Pulmonary artery endothelial cell (primary cell): ENCODE measurements at places on chromosomes 5 and 9.

- peak; percentile 24 for DNase-seq
Observed at GRCh38 chr9:12884736-12885395, 110.0 kb downstream of the LURAP1L start.

- no peak for DNase-seq
Observed at GRCh38 chr9:106528158-106528557, 334.8 kb upstream of the ZNF462 start.

DNA sequence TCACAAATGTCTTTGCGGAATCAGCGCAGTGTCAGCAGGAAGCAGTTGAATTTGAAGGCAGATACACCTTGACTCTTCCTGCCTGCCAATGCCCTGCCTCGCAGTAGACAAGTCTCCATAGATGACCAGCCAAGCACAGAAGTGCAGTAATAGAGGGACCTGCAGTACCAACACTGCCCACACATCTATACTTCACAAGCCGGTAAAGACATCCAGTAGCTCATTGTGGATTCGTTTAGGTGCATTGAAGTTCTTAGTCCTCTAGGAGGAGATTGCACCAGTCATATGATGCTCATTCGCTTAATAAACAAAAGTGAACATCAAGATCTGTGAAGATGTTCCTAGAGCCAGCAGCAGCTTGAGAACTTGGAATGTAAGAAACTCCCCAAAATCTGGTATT is 7.1 kb upstream of the IFNA2 start:
- DNase-seq: no peak

DNA sequence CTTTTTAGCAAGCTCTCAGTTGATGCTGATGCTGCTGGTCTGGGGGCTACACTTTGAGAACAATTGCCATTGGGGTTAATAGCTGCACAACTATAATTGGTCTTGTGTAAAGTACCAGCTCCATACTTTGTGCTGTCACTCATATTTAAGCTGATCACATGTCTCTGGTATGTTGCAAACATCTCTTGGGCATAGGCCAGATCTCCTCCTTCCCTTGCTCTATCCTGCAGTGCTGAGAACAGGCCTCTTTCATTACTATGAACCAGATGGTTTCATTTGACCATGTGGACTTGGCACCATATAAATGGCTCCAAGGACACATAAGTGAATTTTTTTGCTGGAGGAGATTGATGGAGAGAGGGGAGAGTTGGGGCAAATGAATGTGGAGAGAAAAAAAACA is 48.4 kb downstream of the DMRT2 start:
- DNase-seq: no peak

GRCh38 chr9:129885018-129885669 is 49.9 kb downstream of the USP20 start:
- no peak for DNase-seq

GRCh38 chr9:115349542-115349941 is 231.6 kb upstream of the TNC start:
- no peak for DNase-seq

DNA sequence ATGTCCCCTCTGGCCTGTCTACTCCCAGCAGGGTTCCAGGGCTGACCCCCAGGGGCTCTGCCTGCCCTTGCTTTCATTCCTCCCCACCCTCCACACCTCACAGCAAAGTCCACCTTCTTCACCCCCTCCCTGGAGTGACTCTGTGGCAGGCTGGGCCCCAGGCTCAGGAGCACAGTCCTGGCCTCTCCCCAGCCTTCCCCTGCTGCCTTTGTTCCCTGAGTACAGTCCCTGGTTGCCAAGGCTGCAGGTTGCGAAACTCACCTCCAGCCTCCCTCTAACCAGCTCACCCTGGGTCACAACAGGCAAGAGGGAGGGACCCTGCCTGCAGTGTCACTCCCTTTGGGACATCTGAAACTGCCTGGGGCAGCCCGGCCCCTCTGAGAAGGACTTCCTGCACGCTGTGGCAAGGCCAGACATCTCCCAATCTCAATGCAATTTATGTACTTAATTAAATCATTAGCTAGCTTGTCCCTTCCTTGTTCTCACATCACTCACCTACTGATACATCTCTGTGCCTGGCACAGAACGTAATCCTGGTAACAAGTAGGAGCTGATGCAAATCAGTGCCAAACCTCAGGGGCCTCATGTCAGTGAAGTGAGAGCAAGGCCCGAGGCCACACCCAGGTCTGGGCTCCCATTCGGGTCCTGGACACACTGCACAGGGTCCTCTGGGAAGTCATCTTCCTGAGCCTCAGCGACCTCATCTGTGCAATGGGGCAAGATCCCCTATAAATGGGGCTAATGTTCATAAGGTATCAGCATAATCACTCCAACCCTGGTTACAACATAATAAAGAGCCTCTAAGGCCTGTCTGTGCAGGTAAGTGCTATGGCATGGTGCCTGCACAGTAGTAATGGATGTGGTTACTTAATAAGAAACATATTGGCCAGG is 27.3 kb upstream of the TRIM14 start:
- DNase-seq: no peak

- no peak for DNase-seq
Observed at GRCh38 chr9:95515272-95516113, 1.3 kb downstream of the PTCH1 start.

GRCh38 chr5:8247049-8247899 is 378.3 kb downstream of the MTRR start:
- DNase-seq: no peak

- DNase-seq: no peak
Observed at GRCh38 chr9:76573905-76574760, 115.2 kb downstream of the GCNT1 start.

DNA sequence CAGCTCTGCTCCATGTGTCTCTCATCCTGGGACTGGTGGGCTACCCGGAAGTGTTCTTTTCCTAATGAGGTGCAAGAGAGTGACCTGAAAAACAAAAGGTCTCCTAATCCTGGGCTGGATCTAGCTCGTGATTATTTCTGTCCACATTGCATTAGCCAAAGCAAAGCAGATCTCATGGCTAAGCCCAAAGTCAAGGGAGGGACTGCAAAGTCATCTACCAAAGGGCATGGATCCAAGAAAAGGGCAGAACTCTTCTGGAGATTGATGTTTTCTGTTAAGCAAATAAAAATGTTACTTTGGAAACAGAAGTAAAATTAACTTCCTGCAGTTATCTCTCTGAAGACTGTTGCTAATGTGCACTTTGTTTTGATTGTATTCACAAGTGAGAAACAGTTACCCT is 225.2 kb downstream of the CFAP90 start:
- DNase-seq: no peak

- peak; percentile 3 for DNase-seq
Observed at GRCh38 chr9:100324594-100325200, 28.0 kb downstream of the TEX10 start.

- DNase-seq: no peak
Observed at GRCh38 chr5:113266913-113267227, 167.9 kb downstream of the TSSK1B start.

DNA sequence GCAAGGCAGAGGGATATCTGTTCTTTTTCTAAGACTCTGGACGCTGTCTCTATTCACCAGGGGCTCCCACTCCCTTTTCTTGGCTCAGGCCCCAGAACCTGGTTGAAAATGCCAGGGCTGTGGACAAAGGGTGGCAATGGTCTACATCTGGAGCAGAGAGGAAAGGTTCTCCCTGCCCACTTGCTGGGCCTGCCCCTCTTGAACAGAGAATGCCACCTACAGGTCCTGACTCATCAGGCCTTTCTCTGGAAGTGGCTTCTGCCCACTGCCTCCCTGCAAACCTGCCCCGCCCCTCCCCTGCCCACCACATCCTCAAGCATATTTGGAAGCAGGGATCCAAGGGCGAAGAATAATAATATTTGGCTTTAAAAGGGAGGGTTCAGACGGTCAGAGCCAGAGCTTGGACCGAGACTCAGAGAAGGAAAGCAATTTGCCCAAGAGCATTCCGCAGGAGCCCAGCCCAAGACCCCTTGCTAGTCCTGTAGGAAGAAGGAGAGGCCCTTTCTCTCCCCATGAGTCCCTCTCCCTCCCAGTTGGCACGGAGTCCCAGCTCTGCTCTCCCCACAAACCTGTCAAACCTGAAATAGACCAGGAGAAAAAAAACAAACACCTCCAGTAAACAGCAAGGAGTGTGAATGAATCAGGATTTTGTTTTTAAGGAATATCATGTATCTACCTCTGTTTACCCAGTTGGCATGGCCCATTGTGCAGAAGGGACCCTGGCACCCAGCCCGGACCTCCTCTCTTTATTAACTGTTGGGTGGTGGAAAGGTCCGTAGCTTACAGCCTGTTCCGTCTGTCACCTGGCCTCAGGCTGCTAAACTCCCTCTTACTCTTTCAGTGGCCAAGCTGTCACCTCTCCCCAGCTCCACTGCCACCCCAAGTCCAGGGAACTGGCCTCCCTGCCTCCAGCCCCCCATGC is 37.7 kb upstream of the STXBP1 start:
- no peak for DNase-seq

- DNase-seq: no peak
Observed at GRCh38 chr5:32042551-32042961, 131.6 kb downstream of the GOLPH3 start.

- no peak for DNase-seq
Observed at GRCh38 chr9:113888976-113889375, 12.9 kb downstream of the ZNF618 start.

DNA sequence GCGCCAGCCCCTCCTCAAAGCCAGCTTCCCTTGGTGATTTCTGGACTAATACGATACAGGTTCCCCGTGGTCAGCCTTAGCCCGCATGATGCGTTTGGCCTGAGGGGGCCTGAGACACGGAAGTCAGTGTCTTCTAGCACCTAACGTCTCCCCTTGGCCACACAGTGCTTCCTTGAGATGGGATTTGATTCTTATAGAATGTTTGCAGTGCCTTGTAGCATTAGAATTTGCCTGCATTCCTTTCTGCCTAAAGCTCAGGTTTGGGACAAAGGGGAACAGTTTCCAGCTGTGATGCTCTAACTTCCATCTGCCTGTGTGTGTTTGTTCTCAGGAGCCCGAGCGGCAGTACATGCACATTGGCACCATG is 34.4 kb downstream of the CFAP90 start:
- no peak for DNase-seq

DNA sequence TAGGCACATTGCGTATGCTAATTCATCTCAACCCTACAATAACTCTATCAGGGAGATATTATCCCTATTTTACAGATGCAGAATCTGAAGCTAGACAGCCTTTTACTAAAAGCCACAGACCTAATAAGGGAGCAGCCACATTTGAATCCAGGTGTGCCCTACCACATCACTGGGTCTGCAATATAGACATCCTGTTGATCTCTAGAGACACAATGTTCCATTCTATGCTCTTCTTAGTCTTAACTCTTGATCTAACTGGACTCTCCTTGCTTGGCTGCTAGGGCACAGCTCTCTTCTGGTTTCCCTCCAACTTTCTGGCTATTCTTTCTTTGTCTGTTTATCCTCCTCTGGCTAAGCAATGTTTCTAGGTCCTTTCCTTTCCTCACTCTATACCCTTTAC is 1.4 kb upstream of the SPATA6L start:
- no peak for DNase-seq

DNA sequence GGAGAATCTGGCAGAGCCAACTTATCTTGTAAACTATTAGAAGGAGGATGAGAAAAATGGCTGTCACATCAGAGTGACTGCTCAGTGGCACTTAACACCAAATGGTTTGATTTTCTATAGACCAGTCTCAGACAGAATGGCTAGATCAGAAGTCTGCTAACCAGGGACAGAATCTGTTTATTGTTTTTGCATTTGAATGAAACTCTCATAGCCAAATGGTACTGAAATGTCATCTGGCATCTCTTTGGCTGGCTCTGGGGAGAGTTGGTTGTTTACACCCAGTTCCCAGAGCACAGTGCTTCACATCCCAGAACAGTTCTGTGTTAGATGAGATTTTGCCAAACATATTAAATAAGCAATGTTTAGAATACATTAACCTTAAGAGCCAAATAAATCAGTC is 106.6 kb upstream of the HMHB1 start:
- DNase-seq: no peak

DNA sequence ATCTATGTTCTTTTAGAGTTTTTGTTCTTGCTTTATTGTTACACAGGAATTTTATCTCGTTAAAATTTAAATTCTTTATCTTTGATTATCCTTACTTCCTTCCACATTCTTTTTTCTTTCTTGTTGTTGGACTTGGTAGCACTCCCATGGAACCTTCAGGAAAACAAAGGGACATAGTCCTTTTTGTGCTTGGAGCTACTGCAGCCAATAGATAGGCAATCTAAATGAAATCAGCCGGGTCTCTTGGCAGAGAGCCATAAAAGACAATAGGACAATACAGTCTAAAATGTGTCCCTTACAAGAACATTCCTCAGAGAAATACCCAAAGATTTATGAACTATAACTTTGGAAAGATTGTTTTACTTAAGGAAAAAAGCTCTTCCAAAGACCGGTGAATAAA is 548.1 kb upstream of the C9orf72 start:
- no peak for DNase-seq

GRCh38 chr9:122297512-122297911 is 32.8 kb downstream of the MRRF start:
- no peak for DNase-seq

- no peak for DNase-seq
Observed at GRCh38 chr5:33153372-33153771, 287.4 kb upstream of the TARS1 start.

GRCh38 chr5:90932052-90932699 is 373.6 kb downstream of the ADGRV1 start:
- DNase-seq: peak; percentile 27

GRCh38 chr9:95879591-95879990 is 4.1 kb downstream of the ERCC6L2 start:
- DNase-seq: no peak

DNA sequence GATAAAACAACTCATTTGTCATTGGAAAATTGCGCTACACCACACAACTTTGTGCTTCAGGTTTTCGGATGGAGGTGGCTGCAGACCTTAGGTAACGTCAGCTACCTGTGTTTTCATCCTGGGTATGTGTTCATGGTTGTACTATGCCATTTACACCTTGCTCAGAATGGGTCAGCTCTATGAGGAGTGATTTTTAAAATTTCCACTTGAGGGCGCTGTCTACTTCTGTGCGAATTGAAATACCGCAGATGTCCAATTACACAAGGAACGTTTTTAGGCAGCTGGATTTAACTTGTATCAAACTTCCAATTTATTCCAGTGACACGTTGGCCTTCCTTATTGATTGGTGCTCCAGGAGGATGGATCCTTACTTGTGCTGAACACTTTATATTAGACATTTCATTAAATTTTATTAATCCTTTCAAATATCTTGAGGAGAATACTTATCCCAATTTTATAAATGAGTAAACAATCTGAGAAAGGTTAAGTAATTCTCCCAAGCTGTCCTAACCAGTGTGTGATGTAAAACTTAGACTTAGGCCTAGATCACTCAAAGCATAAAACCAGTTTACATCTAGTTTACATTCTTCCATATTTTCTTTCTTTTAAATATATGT is 23.4 kb downstream of the DMRTA1 start:
- no peak for DNase-seq
